CD4-positive, CD25-positive, alpha-beta regulatory T cell (primary cell): ENCODE measurements at places on chromosomes 4 and X. TPM values are rescaled to one million over a fixed set of nuclear protein-coding genes. Genes with fewer than 3 reads are reported as not detected.

The CHST7 gene
- 19.5 TPM for total RNA-seq

The FAT1 gene
- total RNA-seq = not detected

The PCGF3 gene
- total RNA-seq = 71.8 TPM

The LPAR4 gene
- total RNA-seq = not detected
